ENCODE measurements at places on chromosomes 7 and 10.

GRCh38 chr10:86497621-86498020 is 24.0 kb downstream of the WAPL start:
- DNase-seq: no peak

- DNase-seq: no peak
Observed at GRCh38 chr10:14396411-14397048, 65.8 kb upstream of the FRMD4A start.

DNA sequence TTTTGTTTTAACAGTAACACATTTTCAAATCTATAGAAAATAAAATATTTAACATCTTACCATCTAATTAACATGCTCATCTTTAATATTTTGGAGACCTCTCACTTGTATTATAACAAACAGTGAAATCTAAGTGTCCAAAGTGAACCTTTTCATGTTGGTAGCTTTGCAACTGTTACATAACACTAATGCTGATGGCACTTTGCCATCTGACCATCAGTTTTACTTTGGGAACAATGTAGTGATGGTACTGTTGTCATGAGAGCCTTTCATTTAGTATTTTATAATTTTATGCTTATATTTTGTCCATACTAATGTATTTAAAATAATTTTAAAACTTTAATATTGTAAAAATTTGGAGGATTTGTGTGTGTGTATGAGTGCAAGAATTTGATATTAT is 1017.0 kb upstream of the KCND2 start:
- DNase-seq: no peak

- no peak for DNase-seq
Observed at GRCh38 chr10:14459665-14460064, 128.9 kb upstream of the FRMD4A start.

DNA sequence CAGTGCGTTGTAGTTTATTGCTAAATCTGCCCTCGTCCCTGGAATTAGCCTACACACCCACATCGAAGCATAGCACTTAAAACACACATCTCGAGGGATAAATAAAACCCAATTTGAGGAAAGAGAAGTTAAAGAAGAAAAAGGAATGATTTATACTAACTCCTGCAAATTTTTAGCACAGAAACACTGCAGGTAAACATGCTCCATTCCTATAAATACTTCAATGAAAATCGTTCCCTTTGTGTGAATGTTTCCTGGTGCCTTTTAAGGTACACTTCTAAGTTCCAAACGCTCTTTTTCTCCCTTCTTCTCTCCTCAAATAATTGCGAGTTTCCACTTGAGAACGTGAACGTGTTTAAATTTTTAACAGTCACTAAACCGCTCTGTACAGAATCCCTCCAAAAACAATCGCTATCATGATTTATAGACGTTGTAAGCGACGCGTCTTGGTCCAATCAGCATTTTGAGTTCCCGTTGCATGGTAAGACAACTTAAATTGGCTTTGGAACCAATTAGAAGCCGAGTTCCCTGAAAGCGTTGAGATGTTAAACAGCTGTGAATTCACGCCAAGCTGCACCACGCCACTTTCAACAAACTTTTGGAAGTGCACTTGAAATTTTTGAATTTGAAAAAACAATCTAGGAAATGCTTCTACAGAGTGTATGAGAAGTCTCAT is 12.5 kb upstream of the EBLN1 start:
- DNase-seq: no peak

- no peak for DNase-seq
Observed at GRCh38 chr7:151615058-151615457, 95.4 kb upstream of the RHEB start.

GRCh38 chr10:3366735-3367405 is 194.3 kb upstream of the PITRM1 start:
- no peak for DNase-seq

GRCh38 chr10:33027088-33027487 is 69.1 kb upstream of the ITGB1 start:
- no peak for DNase-seq

GRCh38 chr10:5274795-5275194 is 78.2 kb downstream of the AKR1C4 start:
- no peak for DNase-seq

DNA sequence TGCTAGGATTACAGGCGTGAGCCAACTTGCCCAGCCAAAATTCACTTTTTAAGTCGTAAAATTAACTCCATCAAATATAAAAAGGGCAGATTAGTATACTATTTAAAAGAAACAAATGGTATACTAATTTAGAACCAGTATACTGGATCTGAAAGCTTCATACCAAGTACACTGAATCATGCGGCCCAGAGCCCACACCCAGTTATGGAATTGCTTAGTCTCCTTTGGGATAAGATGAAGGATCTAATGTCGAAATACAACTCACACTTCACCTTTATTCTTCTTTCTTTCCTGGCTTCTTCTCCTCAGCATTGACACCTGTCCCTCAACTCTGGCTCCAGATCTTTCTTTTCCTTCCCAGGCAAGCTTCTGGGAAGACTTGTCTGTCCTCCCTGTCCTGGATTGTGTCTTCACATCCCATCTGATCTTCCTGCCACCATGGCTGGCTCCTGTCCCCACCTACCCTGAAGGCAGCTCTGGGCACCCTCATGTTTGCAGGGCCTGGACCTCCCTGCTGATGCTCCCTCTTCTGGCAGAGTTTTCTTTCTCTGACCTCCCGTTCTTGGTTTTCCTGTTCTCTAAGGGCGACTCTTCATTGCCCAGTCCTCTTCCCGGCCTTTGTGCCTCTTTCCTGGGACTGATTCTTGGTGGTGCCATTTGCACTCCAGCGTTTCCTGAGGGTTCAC is 57.8 kb upstream of the CTBP2 start:
- no peak for DNase-seq

DNA sequence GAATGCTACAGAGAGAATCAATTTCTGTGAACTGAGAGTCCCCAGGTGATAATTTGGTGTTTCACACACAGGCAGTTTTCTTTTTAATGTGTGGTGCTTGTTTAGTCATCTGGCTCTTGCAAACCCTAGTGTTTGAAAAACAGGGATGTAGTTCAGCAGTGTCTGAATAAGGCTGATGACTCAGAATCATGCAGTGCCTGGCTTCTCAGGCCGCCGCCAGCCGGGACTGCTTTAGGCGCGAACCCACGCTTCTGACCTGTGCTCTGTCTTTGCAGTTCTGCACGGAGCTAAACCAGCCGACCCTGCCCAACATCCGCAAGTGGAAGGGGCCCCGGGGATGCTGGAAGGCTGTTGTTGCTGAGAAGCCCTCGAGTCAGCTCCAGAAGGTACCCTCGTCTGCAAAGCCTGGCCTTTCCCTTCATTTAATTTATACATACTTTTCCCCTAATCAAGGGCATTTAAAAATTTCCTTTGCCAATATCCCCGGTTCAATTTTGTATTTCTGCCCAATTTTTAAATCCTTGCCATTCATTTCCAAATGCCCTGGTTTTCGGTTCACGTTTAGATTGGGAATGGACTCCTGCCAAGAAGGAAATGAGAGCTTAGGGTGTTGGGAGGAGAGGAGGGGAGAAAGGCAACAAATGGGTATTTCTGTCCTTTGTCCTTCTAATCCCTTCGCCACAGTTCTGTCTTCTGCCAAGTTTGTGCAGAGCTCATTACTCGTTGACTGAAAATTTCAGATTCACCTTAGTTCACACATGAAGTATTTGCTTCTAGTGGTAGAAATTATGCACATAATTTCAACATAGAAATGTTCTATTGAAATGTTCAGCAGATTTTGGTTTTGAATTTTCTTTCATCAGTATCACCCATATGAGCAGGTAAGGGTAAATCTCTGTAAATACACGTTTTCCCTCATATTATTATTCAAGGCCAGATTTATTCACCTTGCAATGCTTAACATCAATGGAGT is 108.5 kb upstream of the ANLN start:
- DNase-seq: no peak

- DNase-seq: no peak
Observed at GRCh38 chr10:133388236-133388972, 5.6 kb upstream of the MTG1 start.

DNA sequence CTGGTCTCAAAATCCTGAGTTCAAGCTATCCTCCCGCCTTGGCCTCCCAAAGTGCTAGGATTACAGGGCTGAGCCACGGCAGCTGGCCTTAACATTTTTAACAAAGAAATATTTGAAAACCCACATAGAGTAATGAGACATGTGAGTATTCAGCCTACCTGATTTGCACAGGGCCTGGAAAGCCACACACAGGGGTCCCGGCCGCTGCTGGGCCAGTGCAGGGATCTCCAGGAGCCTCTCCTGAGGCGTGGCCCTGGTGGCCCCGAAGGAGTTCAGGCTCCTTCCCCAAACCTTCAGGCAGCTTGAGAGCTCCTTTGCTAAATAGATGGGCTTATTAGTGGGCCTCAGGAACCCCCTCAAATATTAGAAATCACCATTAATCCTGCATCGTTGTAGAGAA is 18.7 kb downstream of the CNPY1 start:
- DNase-seq: no peak

- no peak for DNase-seq
Observed at GRCh38 chr7:113731571-113731970, 187.2 kb downstream of the PPP1R3A start.

- DNase-seq: no peak
Observed at GRCh38 chr10:48400850-48401220, 94.4 kb downstream of the MAPK8 start.

DNA sequence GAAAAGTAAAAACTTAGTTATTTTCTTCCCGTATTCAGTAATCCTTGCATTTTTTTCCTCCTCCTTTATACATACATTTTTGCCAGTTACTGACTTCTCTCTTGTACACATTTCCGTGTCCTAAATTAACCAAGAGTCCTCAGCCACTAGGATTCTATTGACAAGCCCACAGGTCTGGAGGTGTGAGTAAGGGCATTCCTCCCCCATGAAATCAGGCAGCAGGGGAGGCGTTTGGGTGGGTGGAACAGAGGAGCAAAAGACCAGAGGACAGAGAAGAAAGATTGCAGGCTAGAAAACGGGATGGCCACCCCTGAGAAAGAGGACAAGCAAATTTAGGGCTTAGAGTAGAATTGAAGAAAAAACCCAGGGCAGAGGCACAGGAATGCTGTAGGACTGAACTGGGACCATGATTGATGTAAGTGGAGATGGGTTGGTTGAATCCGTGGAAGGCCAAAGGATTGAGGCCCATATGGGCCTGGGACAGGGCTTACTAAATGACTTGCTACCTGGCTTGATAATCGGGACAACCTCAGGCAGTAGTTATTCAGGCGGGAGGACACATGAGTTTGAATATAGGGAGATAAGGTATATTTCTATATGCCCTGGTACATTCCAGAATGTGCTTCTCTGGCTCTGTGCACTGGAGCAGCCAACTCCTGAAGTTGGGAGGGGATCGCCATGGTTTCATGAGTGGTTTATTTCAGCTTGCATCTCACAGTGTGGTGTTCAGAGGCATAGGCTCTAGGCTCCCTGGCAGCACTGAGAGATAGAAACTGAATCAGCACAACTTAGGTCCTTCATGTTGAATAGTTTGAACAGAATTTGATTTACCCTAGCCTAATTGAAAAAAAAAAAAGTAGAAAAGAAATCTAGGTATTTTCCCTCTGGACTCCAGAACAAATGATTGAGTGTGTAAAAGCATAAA is 28.0 kb downstream of the IKZF1 start:
- no peak for DNase-seq

- DNase-seq: no peak
Observed at GRCh38 chr10:104580321-104580720, 60.8 kb upstream of the SORCS3 start.

- no peak for DNase-seq
Observed at GRCh38 chr7:99677013-99677647, 2.7 kb downstream of the CYP3A5 start.

DNA sequence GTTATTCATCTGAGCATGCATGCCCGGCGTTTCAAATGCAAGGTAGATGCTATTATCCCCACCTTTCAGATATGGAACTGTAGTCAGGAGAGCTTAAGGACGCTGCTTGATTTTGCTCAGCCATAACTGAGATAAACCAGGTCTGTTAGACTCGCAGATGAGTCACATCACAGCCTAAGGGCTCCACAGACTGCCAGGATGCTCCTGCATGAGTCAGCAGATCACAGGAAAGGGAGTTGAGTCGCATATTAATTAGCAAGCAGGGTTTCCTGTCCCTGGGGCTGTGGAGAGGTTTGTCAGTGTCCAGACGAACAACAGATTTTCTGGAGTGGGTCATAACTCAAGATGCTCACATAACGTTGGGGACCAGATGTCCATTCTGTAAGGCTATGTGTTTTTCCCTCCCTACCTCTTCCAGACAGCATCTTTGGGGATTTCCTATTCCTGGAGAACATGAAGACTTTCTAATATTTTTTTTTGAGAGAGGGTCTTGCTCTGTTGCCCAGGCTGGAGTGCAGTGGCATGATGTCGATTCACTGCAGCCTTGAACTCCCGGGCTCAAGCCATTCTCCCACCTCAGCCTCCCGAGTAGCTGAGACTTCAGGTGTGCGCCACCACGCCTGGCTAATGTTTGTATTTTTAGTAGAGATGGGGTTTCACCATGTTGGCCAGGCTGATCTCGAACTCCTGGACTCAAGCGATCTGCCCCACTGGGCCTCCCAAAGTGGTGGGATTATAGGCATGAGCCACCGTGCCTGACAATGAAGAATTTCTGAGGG is 36.7 kb downstream of the PFKFB3 start:
- no peak for DNase-seq

DNA sequence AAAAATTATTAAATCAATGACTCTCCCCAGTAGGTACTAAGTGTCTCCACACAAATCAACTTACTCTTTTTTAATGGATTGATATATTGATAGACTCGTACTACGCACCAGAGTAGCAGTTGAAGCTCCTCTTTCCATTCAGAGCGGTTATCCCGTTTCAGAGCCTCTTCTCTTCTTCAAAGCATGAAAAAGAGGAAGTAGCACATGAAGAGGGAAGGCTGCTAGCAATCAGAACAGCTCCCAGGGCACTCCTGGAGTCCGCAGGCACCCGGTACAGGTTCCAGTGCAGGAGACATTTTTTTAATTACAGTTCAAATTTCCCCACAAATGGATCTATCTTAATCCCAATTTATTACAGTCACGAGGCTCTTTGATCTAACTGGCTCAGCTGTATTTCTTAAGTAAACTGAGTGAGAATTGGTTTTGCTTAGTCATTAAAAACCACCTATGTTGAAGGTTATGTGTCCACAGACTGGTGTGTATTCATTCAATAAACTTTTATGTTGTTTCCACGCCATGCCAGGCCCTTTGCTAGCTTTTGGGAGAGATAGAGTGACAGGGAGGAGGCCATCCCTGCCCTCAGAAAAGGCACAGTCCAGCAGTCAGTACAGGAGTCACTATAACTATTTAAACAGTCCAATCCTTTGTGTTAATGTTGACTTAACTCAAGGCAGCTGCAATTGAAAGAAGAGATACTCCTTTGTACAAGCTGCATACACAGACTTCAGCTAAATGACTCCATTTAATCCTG is 32.1 kb upstream of the CALN1 start:
- DNase-seq: no peak

- no peak for DNase-seq
Observed at GRCh38 chr7:117145333-117145732, 177.5 kb downstream of the WNT2 start.

GRCh38 chr10:13848520-13849445 is 262.0 kb downstream of the PRPF18 start:
- no peak for DNase-seq

Measured in liver (tissue), 10 donors.